Panc1 (cell line): ENCODE measurements at places on chromosomes 1 and 21.

- no peak for DNase-seq
Observed at GRCh38 chr1:114610546-114611245, 29.3 kb upstream of the BCAS2 start.

GRCh38 chr1:8472668-8473067, 154.8 kb downstream of the SLC45A1 start:
- DNase-seq: no peak

- DNase-seq: no peak
Observed at GRCh38 chr1:20248971-20249612, 41.6 kb upstream of the VWA5B1 start.

- DNase-seq: no peak
Observed at GRCh38 chr1:33257772-33258712, 1.8 kb downstream of the ZNF362 start.

GRCh38 chr1:44829506-44830384, 13.3 kb downstream of the PTCH2 start:
- no peak for DNase-seq

- DNase-seq: no peak
Observed at GRCh38 chr1:18100060-18100459, 7.5 kb upstream of the IGSF21 start.

- DNase-seq: no peak
Observed at GRCh38 chr1:51321924-51322280, 8.5 kb downstream of the TTC39A start.

- DNase-seq: no peak
Observed at GRCh38 chr1:93601686-93602085, 80.0 kb downstream of the BCAR3 start.

- no peak for DNase-seq
Observed at GRCh38 chr1:27606708-27607238, 2.8 kb upstream of the AHDC1 start.
